Fibroblast of gingiva (primary cell): ENCODE measurements at places on chromosomes 12 and 14.

DNA sequence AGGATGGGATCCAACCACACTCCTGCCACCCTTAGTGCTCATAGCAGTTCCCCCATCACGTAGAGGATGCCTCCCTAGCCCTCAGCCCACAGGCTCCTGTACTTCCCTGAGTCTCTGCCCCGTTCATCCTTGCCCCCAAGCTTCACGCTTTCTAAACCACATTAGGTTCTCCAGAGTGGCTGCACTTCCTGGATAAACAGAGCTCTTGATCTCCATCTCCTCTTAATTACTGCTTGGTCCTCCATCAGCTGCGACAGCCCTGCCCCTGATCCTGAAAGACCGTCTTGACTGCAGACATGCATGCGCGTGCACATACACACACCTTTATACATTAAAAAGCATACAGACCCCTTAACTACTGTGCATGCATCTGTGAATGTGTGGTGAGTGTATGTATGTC lies 530.0 kb downstream of the BCL11B start:
- no peak for DNase-seq

GRCh38 chr12:11397366-11397765 lies 2.0 kb upstream of the PRB2 start:
- no peak for DNase-seq

DNA sequence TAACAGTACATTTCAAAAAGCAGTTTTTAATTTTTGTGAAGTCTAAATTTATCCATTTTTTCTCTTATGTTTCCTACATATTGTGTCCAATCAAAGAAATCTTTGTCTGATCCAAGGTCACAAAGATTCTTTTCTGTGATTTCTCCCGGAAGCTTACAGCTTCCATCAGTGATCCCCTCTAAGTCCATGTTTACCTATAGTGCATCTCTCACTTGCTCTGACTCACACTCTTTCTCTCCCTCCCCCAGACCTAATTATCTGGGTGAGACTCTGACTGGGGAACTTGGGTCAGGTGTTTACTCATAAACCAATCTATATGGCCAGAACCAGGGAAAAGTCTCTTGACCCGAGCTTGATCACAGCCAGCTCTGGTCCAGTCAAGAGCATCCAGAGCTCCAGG lies 224.4 kb downstream of the SPTSSA start:
- no peak for DNase-seq

DNA sequence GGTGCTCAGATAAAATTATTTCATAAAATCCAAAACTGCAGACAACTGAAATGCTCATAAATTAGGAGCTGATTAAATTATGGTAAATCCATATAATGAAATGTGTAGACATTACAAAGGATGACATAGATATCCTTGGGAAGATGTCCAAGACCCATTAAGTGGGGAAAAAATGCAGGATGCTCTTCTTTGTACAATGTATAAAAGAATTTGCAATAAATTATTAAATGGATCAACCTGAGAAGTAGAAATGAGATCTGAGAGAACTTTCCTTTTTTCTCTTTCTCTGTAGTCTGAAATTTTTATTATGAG lies 336.4 kb upstream of the E2F7 start:
- no peak for DNase-seq

DNA sequence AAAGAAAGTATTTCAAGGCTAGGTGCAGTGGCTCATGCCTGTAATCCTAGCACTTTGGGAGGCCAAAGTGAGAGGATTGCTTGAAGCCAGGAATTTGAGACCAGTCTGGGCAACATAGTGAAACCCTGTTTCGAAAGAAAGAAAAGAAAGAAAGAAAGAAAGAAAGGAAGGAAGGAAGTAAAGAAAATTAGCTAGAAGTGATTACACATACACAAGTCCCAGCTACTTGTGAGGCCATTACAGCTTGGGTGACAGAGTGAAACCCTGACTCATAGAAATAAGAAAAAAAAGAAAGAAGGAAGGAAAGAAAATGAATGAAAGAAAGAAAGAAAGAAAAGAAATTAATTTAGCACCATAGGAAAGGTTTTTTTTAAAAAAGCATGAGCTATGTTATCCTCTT lies 33.3 kb upstream of the PPP1CC start:
- DNase-seq: no peak

DNA sequence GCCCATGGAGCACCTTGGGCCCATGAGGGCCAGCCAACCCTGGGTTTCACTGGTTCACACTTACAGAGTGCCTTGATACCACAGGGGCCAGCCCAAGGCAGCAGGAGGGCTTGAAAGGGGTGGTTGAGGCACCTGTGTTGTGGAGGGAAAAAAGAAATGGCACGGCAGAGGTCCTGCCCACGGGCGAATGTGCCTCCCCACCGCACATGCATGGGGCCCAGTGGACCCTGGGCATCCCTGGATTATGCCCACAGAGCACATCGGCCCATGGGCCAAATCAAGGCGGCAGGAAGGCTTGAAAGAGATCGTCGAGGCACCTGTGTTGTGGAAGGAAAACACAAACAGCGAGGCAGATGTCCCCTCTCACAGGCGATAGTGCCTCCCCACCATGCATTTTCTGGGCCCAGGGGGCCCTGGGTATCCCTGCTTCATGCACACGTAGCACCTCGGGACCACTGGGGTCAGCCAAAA lies 378.1 kb downstream of the ALG10 start:
- DNase-seq: no peak

DNA sequence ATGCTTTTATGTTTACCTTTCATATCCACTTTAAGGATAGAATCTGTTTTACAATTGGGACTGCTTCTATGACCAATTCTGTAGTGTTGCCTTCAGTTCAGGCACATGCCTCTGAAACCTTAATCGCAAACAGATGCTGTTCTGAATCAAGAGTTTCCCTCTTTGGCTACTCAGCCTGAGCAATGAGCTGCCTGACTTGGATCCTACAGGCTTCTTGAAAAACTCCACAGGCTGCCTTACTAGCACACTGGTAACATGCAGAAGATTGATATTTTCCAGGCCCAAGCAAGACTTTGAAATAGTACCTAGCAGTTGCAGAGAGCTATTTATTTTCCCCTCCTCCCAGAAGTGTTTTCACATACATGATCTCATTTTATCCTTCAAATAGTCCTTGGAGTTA lies 34.8 kb upstream of the PMCH start:
- DNase-seq: peak; percentile 74

DNA sequence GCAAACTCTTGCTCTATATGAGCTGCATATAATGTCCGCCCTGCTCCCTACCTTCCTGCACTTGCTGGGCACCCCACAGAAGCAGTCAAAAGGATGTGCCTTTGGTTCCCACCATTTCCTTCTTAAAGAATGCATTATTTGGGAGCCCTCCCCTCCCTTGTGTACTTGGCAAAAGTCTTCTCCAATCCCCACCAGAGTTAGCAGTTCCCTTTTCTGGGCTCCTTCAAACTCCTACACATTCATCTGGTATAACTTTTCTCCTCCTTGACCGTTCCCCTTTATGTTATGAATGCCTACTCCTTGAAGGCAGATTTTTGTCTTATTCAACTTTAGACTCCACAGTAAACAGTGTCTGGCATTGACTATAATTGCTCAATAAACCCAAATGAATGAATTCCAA lies 27.8 kb downstream of the AREL1 start:
- DNase-seq: no peak

- no peak for DNase-seq
Measured at GRCh38 chr12:6824901-6825381, 3.3 kb upstream of the P3H3 start.

DNA sequence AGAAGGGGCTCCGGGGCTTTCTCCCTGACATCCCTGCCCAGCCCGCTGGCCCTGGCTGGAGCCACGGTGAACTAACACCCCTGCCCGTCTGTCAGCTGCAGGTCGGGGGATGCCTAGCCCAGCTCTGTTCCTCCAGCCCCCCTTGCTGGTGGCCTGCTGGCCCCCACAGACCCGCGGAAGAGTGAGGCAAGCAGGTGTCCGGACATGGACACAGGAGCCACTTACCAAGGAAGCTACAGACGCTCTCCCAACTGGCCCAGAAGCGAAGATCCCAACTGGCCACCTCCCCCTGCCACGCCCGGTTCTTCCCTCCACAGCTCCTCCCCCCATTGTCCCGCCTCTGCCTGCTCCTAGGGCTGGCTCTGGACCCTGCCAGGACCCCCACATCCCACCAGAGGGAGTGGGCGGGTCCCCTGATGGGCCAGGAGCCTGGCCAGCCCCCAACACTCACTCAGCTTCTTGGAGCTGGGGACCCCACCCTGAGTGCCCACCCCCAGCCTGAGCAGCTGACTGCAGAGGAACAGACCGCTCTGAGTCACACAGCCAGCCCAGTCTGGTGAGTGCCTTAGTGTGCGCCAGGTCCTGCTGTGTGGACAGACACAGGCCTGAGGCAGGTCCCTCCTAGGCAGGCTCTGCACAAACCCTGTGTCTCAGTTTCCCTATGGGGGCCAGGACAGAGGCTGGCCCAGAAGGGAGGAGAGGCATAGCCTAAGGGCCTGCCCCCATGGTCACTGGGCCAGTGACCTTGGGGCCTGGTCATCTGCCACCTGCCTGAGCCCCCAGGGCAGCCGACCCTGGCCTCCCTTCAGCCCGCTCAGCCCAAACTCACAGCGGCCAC lies 7.7 kb downstream of the AHNAK2 start:
- peak; percentile 92 for DNase-seq

DNA sequence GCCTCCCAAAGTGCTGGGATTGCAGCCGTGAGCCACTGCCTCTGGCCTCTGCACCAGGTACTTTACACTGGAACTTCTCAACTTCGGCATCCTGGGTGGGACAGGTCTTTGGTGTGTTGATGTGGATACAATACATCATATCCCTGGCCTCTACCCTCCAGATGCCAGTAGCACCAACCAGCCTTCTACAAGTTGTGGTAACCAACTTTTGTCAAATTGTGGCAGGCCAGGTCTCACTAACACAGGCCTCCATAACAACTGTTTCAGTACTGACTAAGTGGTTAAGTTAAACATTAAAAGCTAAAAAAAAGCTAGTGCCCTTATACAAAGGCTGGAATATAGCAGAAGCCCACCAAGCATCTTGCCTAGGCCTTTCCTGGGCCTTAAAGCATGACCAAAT lies 232.9 kb downstream of the PCNX1 start:
- DNase-seq: no peak

DNA sequence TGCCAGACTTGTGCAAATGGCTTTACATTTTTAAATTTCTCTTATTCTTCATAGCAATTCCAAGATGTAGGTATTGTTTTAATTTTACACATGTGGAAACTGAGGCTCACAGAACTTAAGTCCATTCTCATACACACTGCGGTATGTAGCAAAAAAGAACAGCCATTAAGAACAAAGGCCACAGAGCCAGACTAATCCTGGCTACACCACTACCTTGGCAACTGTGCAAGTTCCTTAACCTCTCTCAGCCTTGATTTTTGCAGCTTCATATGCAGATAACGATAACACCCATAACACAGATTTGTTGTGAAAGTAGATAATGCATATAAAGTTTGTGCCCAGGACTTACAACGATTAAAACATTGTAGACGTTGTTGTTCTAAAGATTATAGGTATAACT lies 81.1 kb downstream of the ABCC9 start:
- DNase-seq: no peak

GRCh38 chr14:84003346-84003745 lies 1526.6 kb upstream of the FLRT2 start:
- no peak for DNase-seq

GRCh38 chr12:128823216-128823915 lies 392 bp downstream of the SLC15A4 start:
- DNase-seq: no peak

DNA sequence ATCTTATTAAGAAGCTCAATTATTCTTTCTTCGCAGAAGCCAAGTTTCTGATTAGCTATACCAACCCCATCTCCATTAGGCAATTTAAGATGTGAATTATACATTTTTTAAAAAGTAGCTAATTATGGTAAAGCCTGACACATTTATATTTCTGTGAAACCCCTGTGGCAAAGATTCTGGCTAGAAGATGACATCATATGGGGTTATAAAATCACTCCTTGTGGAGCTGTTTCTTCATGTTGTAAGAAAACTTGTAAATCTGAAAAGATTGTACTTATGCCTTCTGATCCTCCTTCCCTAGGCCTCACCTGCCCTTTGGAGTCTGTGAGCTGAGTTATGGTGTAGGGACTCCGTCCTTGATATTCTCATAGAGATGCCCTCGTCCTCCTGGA lies 78.1 kb downstream of the CHST11 start:
- DNase-seq: no peak

DNA sequence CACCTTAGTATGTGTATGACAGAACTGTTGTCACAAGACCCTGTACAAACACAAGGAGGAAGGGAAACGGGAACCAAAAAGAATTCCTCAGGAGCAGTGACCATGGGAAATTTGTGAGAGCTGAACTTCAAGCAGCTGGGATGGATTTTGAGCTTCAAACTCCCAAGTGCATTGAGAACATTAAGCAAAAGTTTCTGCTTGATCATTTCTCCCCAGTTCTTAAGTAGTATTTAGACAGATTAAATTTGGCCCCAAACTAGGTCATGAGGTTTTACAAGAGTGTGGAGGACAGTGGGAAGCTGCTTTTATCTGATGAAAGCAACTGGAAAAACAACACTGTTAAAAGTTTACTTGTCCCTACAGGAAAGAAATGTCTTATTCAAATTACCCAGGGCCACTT lies 206.0 kb upstream of the DCN start:
- peak; percentile 19 for DNase-seq

GRCh38 chr14:87526731-87527130 lies 466.3 kb downstream of the GALC start:
- DNase-seq: no peak

GRCh38 chr14:51612449-51612848 lies 39.3 kb upstream of the FRMD6 start:
- no peak for DNase-seq

- no peak for DNase-seq
Measured at GRCh38 chr12:14252697-14253096, 112.8 kb upstream of the ATF7IP start.

- no peak for DNase-seq
Measured at GRCh38 chr12:131434208-131435125, 276.4 kb upstream of the SFSWAP start.

GRCh38 chr14:61761557-61761956 lies 663 bp upstream of the SNAPC1 start:
- no peak for DNase-seq

GRCh38 chr14:80805136-80805535 lies 136.4 kb downstream of the CEP128 start:
- DNase-seq: peak; percentile 50

- DNase-seq: no peak
Measured at GRCh38 chr14:101074196-101075024, 170.9 kb upstream of the RTL1 start.

- DNase-seq: no peak
Measured at GRCh38 chr14:92325835-92326234, 2.9 kb downstream of the SLC24A4 start.

DNA sequence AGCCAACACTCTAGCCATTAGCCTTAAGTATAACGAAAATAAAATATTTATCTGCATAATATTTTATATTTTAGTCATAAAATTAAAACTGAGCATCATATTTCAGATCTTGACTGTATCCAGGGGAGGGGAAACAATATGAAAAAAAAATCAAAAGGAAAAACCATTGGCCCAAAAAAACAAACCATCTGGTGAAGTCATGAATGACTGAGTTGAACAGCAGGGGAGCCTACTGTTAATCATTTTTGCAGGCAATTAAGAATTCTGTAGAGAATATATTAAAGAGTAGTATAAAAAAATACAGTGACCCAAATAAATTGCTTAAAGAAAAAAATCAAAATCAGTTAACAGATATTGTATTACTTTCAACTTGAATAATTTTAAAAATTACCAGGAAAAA lies 224.8 kb downstream of the C12orf50 start:
- no peak for DNase-seq
